ENCODE measurements at places on chromosomes 2 and 18. TPM values are rescaled to one million over a fixed set of nuclear protein-coding genes. Genes with fewer than 3 reads are reported as not detected.

- no peak overlapping the region for H3K27ac ChIP-seq
- H3K36me3 ChIP-seq, result no peaks in the 10 kb centered on the region
- DNase-seq, result no peak
- H3K27me3 ChIP-seq, result peaks cover 1% of the 10 kb centered on the region
- H3K4me3 ChIP-seq, result no peak overlapping the region
Measured at GRCh38 chr2:1045109-1045508, 94.5 kb downstream of the SNTG2 start.

DNA sequence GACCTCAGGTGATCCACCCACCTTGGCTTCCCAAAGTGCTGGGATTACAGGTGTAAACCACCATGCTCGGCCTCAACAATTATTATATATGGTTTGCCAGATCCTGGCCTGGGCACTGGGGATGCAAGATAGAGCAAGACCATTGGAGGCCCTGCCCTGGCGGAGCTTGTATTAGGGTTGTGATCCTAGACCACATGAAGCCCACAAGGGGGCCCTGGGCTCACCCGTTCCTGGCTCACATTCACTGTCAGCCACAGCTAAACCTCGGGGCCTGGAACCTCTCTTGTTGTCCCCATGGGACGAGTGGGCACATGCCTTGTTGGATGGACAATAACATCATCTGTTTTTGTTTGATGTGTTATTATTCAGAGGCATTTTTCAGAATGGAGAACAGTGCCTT is 14.9 kb downstream of the HPCAL1 start:
- DNase-seq, result no peak
- H3K4me3 ChIP-seq, result no peak overlapping the region
- no peaks in the 10 kb centered on the region for H3K27me3 ChIP-seq
- H3K27ac ChIP-seq, result no peak overlapping the region
- H3K4me1 ChIP-seq, result peaks cover 11% of the 10 kb centered on the region

- no peaks in the 10 kb centered on the region for H3K36me3 ChIP-seq
- no peak overlapping the region for H3K27ac ChIP-seq
Measured at GRCh38 chr2:197673606-197674005, 1.8 kb downstream of the RFTN2 start.

DNA sequence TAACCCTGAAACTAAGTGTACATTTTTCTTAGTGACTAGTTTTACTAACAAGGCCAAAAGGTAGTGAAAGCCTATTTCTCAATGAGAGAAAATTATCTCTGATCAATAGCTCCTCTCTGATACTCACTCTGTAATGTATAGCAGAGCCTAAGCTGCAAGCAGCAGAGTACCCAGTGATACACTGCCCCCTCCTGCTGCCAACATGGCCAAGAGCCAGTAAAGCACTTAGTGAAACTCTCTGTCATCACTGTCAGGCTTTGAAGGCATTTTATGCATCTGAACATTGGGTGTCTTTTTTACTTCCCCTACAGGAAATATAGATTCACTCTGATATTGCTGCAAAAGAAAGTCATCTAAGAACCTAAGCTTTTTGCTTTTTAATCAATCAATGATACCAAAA is 784.1 kb upstream of the CDH7 start:
- no peak overlapping the region for H3K4me3 ChIP-seq
- no peaks in the 10 kb centered on the region for H3K4me1 ChIP-seq
- no peaks in the 10 kb centered on the region for H3K27me3 ChIP-seq

DNA sequence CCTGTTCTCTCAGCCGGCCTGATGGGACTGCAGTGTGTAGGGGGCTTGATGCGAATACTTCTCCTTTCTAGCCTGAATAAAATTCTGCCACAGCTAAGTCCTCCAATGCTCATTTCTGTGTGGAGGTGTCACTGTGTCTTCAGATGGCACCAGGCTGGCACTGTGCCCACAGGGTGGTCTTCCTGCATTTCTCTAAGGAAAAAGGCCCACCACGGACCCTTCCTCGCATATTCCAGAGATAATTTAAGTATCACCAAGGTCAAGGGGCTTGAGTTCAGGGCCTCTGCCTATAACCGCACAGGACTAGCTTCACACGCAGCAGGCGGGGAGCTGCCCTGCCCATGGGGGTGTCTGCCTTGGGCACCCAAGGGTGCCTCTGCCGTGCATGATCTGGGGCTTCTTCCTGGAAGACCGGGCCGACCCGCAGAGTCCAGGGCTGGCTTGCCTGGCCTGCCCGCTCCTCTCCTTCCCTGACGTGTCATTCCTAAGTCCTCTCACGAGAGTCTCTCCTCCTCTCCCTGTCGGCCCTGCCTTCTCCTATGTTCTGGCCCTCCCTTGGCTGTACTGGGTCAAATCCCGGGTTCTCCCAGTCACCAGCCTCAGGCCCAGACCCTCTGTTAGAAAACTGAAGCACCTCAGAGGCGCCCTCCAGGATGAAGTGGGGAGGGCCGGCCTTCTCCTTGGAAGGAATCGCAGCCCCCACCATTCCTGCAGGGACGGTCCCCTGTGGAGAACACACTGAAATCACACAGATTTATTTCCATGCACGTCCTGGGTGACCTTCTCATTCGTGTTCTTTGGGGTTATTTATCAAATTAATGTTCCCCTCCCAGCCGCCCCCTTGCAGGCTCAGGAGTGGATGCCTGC is 48.9 kb upstream of the PXDN start:
- H3K36me3 ChIP-seq, result no peaks in the 10 kb centered on the region
- no peaks in the 10 kb centered on the region for H3K4me1 ChIP-seq
- H3K27ac ChIP-seq, result no peak overlapping the region
- no peak overlapping the region for H3K4me3 ChIP-seq
- H3K27me3 ChIP-seq, result no peaks in the 10 kb centered on the region

DNA sequence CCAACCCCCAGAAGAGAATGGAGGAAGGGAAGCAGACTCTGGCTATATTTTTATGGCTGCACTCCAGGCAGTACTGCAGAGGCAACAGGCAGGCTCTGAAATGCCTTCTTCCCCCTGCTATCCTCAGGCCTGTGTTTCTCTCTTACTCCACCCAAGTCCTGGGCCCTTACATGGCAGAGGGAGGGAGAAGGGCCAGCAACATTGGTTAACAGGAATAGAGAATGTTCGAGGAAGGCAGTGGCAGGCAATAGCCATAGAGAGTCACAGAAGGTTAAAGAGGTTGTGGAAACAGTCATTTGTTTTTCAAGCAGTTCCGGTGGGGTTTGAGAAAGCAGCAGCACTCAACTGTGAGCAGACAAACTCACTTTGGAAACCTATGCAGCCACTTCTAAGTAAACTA is 15.1 kb upstream of the DARS1 start:
- H3K27ac ChIP-seq, result peak overlapping the region; percentile 60
- peaks cover 33% of the 10 kb centered on the region for H3K4me1 ChIP-seq
- peaks cover 26% of the 10 kb centered on the region for H3K36me3 ChIP-seq
- H3K27me3 ChIP-seq, result no peaks in the 10 kb centered on the region
- no peak for DNase-seq
- H3K4me3 ChIP-seq, result no peak overlapping the region

GRCh38 chr2:108612153-108612513 is 77.9 kb downstream of the LIMS1 start:
- H3K4me3 ChIP-seq, result peak overlapping the region; percentile 62
- peaks cover 9% of the 10 kb centered on the region for H3K36me3 ChIP-seq
- H3K27ac ChIP-seq, result peak overlapping the region; percentile 86
- H3K27me3 ChIP-seq, result no peaks in the 10 kb centered on the region
- peaks cover 84% of the 10 kb centered on the region for H3K4me1 ChIP-seq

EPB41L3 gene
- total RNA-seq, result 0.73 TPM

ALPP gene
- total RNA-seq, result not detected

VWC2L gene
- not detected for total RNA-seq

All from activated CD4-positive, alpha-beta memory T cell treated with anti-CD3 and anti-CD28 coated beads, Interleukin-2, amount 10 ng/mL, durations not matched to agents 7 days and 5 days (primary cell).